Activated CD8-positive, alpha-beta memory T cell treated with anti-CD3 and anti-CD28 coated beads, Interleukin-2, amount 50 U/mL, for 48 hours (primary cell): ENCODE measurements at places on chromosomes 2 and 18.

DNA sequence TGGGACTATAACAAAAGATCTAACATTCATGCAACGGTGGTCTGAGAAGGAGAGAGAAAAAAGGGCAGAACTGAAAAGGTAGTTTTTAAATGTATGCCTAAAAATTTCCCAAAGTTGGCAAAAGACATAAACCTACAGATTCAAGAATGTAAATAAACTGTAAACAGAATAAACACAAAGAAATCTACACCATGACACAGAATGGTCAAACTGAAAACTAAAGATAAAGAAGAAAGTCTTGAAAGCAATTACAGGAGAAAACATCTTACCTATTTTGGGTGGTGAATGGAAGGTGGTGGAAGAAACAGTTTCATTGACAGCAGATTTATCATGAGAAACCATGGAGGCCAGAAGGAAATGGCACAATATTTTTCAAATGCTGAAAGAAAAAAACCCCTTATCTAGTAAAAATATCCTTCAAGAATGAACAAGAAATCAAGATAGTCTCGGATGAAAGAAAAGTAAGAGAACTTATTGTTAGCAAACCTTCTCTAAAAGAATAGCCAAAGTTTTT, 35.6 kb upstream of the ZNF397 start:
- DNase-seq = no peak

GRCh38 chr2:18047213-18047611, 168.7 kb downstream of the KCNS3 start:
- DNase-seq = no peak

- no peak for DNase-seq
Measured at GRCh38 chr18:31977270-31977872, 34.4 kb upstream of the TRAPPC8 start.

- no peak for DNase-seq
Measured at GRCh38 chr18:61980355-61980754, 87.5 kb upstream of the RNF152 start.

GRCh38 chr2:26875065-26875634, 27.2 kb downstream of the DPYSL5 start:
- no peak for DNase-seq

DNA sequence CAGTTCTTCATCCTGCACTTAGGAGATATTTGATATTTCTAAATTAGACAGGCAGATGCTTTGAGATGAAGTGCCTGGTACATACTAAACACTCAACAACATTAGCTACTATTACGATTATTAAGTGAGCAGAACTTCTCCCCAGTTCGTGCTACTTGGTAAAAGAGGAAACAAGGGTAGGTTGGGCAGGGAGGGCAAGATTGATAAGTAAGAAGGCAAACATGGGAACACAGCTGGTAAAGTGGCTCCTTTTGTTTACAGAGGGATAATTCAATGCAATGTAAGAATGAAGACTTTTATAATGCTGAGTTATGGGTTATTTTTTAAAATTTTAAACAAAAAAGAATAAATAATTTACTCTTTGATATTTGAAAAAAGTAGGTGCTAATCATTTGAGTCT, 15.9 kb upstream of the WIPF1 start:
- DNase-seq = no peak

DNA sequence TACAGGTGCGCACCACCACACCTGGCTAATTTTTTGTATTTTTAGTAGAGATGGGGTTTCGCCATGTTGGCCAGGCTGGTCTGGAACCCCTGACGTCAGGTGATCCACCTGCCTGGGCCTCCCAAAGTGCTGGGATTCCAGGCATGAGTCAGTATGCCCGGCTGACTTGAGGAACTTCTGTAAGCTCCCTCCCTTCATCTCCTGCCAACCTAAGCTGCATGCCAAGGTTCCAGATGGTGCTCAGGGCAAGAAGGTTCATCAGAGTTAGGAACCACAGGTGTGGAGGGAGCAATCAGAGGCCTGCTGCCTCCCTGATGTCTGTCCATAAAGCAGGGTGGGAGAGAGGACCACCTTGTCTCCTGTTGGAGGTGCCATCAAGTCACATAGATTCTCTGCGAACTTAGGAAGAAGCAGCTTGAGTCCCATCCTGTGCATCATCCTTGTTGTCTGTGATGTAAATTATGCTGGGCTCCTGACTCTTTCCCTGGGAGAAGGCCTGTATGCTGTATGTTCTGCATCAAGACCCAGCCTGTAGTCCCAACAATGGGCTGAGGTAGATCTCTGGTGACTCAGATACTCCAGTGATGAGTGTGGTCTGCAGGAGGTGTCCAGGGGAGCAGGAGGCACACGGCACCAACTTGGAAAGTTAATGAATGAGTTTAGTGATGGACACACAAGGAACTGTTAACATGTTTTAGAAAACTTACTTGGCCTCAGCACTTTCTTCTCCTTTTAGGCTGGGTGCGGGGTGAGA, 53.1 kb downstream of the TMEM17 start:
- DNase-seq = no peak

- no peak for DNase-seq
Measured at GRCh38 chr2:128807317-128807716, 488.6 kb upstream of the HS6ST1 start.

DNA sequence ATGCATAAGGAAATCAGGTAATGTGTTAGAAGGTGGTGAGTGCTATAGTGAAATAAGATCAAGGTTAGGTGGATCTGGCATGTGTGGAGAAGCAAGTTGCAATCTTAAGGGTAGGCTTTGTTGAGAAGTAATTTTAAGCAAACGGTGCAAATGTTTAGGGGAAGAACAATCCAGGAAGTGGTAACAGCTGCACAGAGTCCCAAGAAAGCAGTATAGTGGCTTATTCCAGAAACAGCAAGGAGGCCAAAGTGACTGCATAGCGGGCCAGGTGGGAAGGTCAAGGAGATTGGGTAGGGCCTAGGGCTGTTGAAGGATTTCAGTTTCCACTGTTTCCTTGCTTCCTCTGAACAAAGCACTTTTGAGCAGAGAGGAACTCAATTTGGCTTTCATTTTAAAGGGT, 30.0 kb upstream of the RAB1A start:
- no peak for DNase-seq

DNA sequence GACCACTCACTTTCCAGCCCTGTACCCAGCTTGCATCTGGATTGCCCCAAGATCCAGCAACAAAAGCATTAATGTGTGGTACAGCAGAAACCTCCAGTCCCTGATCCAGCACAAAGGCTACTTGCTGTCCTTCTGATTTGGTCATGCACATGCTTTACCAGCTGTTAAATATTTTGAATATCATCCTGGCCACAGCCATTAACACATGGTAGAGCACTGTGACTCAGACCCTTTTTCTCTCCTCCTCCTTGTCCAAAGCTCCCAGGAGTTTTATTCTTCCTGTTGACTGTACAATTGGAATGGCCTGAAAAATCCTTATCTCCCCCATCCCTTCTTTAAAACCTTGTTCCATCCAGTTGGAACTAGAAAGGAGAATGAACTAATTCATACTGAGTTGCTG, 419.7 kb upstream of the TNP1 start:
- DNase-seq = no peak

- no peak for DNase-seq
Measured at GRCh38 chr2:18284331-18284730, 276.1 kb downstream of the RDH14 start.

- DNase-seq = no peak
Measured at GRCh38 chr2:139769633-139770032, 989.4 kb upstream of the NXPH2 start.

- no peak for DNase-seq
Measured at GRCh38 chr2:69623236-69623635, 20.3 kb downstream of the AAK1 start.

DNA sequence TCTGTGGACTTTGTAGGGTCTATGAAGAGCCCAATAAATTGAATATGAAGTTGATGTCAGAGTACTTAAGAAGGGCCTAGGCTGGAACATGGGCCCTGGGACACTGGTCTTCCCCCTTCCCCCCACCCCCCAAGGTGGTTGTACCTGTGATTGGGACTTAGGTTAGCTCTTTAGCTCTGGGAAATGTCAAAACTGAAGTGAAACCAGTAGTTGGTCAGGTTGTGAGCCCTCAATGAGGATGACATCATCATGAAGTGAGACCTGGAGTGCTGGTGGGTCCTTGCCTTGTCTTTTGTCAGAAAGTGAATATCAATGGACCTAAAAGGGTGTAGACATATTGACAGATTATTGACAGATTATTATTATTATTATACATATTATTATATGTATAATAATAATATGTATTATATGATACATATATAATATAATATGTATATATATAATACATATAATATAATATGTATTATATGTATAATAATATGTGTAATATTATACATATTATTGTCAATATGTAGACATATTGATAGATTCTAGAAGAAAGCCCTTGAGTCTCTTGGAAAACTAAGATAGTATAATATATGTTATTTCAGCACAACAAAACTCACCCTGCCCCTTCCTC, 5.4 kb downstream of the MARS2 start:
- no peak for DNase-seq

DNA sequence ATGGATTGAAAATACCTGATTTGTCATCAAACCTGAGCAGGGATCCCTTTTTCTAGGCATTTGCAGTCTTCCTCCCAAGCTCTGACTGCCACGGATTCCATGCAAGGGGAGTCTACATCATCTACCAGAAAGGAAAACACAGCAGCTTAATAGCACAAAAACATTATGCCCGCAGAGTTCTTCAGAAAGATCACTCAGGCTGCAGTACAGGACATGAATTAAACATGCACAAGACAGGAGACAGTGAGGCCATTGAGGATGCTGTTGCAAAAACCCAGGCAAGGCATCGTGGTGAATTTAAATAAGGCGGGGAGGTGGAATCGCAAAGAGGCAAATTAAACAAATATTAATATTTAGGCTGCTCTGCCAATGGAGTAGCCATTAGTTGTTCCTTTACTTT, 88.5 kb downstream of the MRPS9 start:
- DNase-seq = no peak

- no peak for DNase-seq
Measured at GRCh38 chr2:136136931-136137330, 19.0 kb upstream of the CXCR4 start.

GRCh38 chr18:58991167-58991798, 126.6 kb downstream of the ZNF532 start:
- no peak for DNase-seq

- DNase-seq = no peak
Measured at GRCh38 chr2:224145751-224146355, 106.8 kb upstream of the SERPINE2 start.

GRCh38 chr18:61085761-61086160, 247.5 kb upstream of the CDH20 start:
- no peak for DNase-seq

DNA sequence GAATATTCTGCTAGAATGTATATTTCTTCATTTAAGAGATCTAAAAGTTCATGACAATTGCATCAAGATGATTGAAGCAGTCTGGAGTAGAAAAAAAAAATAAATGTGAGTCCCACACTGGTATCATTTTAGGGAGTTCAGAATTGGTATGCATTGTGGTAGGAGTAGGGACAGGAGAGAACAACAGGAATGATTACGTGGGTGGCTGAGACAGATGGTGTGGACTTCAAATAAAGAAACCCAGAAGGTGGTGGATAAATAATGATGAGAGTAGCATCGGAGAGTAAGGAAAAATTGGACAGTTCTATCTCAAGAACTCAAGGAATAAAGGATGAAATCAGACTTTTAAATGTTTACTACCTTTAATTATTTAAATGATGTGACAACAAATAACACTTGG, 289.6 kb downstream of the GALNT13 start:
- DNase-seq = no peak

DNA sequence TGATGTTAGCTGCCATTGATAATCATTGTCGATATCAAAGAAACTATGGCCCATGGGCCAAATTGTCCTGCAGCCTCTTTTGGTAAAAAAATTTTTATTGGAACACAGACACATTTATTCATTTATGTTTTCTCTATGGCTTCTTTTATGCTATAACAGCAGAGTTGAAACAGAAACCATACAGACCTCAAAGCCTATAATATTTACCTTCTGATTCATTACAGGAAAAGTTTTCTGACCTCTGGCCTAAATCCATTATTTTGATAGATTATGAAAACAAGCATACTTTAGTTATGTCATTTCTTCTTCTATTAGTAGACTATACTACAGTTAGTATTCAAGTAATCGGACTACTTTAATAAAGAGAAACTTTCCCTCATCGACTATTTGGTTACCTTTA, 349.7 kb upstream of the GALNT5 start:
- no peak for DNase-seq

- no peak for DNase-seq
Measured at GRCh38 chr2:146094185-146094584, 1574.3 kb upstream of the ZEB2 start.

- no peak for DNase-seq
Measured at GRCh38 chr18:44941516-44941915, 260.8 kb downstream of the SETBP1 start.

GRCh38 chr18:48877941-48878340, 72.8 kb downstream of the SMAD7 start:
- DNase-seq = no peak

- no peak for DNase-seq
Measured at GRCh38 chr18:8751692-8752091, 46.3 kb downstream of the MTCL1 start.

GRCh38 chr2:129347486-129348217, 631.8 kb upstream of the RAB6C start:
- no peak for DNase-seq
